ENCODE measurements at places on chromosomes 3 and 15.

GRCh38 chr15:99906311-99906710 is 173.1 kb upstream of the LYSMD4 start:
- no peak for DNase-seq

DNA sequence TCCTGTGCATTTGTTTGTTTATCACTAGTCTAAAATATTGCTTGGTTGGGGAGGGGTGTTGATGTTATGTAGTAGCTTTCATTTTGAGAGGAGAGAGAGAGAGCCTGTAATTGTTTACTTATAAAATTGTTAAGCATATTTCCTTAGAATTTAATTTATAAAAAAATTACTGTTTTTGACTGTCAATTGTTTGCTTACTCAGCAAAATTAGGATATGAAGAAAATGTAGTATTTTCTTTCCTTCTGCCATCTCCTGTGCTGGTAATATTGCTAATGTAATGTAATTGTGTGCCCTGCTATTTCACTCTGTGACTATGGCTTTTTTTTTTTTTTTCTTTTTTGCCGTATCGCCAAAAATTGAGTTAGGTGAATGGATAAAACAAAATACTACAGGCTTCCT is 3.5 kb downstream of the U2SURP start:
- DNase-seq: no peak

- DNase-seq: no peak
These were observed 175.9 kb downstream of the PDZRN3 start for GRCh38 chr3:73448761-73449301.

- no peak for DNase-seq
These were observed 241.1 kb downstream of the WNT5A start for GRCh38 chr3:55246033-55246432.

- DNase-seq: no peak
These were observed 288.5 kb upstream of the WNT5A start for GRCh38 chr3:55775366-55776154.

- DNase-seq: no peak
These were observed 3.4 kb downstream of the ATP2C1 start for GRCh38 chr3:130897316-130897715.

- no peak for DNase-seq
These were observed 184.4 kb upstream of the ROBO2 start for GRCh38 chr3:76855451-76855850.

GRCh38 chr3:138046085-138046484 is 36.1 kb downstream of the CLDN18 start:
- DNase-seq: no peak

DNA sequence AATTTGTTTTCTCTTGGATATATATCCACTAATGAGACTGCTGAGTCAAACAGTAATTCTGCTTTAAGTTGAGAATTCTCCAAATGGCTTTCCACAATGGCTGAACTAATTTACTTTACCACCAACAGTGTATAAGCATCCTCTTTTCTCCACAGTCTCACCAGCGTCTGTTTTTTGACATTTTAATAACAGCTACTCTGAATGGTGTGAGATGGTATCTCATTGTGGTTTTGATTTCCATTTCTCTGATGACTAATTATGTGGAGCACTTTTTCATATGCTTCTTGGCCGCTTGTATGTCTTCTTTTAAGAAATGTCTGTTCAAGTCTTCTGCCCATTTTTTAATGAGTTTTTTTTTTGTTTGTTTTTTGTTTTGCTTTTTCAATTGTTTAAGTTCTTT is 206.2 kb downstream of the CTNNB1 start:
- DNase-seq: no peak

GRCh38 chr3:179026636-179027035 is 45.0 kb downstream of the ZMAT3 start:
- no peak for DNase-seq

DNA sequence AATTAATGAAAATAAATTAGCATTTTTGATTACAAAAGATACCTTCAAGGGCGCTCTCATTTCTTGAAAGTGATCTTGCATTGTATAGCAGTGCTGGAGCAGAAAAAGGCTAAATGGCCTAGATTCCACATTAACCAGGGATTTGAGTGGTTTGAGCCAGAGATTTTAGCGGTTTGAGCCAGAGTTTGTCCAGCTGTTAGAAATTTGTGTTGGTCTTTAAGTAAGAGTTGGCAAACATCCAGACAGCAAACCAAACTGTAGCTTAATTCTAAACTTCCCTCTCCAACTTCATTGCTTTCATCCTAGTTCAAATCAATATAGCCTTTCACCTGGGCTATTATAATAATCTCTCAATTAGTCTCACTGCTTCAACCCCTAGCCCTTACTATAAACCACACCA is 351.7 kb downstream of the IGSF11 start:
- DNase-seq: no peak

DNA sequence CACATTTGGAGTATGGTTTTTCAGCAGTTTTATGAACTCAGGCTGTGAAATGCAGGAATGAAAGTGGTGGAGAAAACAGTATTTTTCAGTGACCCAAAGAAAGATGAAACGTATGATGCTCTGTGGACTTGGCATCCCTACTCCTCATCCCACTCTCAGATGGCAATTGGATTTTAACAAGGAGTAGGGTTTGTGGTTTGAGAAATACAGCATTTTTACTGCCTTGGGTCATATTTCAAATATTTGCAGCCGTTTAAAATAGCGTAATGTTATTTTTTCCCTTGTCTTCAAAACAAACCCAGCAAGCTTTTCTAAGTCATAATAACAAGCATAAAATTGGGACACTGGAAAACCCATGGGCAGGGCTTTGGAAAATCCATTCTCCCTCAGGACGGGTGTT is 117.2 kb upstream of the LRIG1 start:
- DNase-seq: no peak

GRCh38 chr15:61661791-61662190 is 398.5 kb downstream of the VPS13C start:
- DNase-seq: no peak

DNA sequence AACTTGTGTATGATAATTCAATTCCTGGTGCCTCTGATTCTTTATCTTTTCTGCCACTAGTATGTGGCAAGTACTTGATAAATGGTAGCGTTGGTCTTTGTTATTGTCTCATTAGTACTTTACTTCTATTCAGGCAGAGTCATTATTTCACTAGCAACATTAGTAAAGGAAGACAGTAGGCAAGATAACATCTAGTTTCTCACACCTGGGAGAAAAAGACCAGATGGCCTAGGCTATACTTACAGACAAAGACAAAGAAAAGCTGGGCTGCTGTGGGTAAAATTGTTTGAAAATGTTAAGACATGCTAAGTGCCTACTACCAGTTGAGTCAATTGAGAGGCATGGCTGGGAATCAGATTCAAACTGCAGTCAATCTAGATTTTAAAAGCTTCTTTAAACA is 198.7 kb upstream of the CMC1 start:
- DNase-seq: no peak

DNA sequence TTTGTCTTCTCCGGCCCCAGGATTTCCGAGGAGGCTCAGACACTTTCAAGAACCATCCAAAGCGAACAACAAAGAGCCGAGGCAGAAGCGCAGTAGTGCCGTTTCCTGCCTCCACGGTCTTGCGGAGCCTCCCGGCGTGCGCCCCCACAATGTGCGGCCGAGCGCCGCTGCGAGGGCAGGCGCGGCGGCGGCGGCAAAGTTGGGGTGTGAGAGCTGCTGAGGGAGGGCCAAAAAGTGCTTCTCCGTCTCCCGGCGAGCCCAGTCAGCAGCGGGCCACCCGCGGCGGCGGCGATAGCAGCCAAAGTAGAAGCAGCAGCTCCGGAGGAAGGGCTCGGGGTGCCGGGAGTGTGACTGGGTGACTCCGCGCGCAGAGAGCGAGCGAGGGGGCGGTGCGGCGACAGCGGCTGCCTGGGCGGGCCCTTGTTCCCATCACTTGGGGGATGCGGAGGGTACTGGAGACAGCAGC is 749.1 kb downstream of the ROBO1 start:
- no peak for DNase-seq

Measured in activated CD4-positive, alpha-beta T cell treated with anti-CD3 and anti-CD28 coated beads, Interleukin-2, amount 50 U/mL, for 24 hours (primary cell).